ENCODE measurements at places on chromosomes 11 and 22. TPM values are rescaled to one million over a fixed set of nuclear protein-coding genes. Genes with fewer than 3 reads are reported as not detected.

- ATAC-seq = no peak
Observed at GRCh38 chr11:1499899-1500298, 13.3 kb upstream of the MOB2 start.

The FGF3 gene
- not detected for total RNA-seq

DNA sequence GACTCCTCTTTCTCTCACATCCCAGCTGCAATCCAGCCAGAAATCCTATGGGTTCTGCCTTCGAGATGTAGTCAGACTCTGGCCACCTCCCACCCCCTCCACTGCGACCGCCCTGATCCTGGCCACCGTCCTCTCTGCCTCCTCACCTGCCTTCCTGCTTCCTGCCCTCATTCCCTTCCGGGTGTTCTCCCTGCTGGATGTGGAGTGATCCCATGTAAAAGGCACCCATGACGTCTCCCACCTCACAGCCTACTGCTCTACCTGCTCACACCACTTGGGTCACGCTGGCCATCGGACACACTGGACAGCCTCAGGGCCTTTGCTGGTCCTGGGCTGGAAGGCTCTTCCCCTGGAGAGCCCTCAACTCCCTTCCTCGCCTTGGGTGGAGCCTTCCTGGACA, 33.7 kb upstream of the CD5 start:
- ATAC-seq = no peak

GRCh38 chr11:72605973-72606747, 68.1 kb downstream of the PDE2A start:
- ATAC-seq = no peak

GRCh38 chr22:43465291-43466015, 53.6 kb downstream of the MPPED1 start:
- no peak for ATAC-seq

GRCh38 chr11:100927579-100927978, 202.0 kb downstream of the PGR start:
- ATAC-seq = no peak

The PLAAT2 gene
- total RNA-seq = not detected

The CTTN gene
- total RNA-seq = 8.7 TPM

GRCh38 chr11:59756845-59757244, 1.7 kb downstream of the STX3 start:
- no peak for ATAC-seq

- ATAC-seq = no peak
Observed at GRCh38 chr11:122634501-122634900, 21.0 kb upstream of the UBASH3B start.

GRCh38 chr22:46969491-46969890, 207.0 kb downstream of the TBC1D22A start:
- ATAC-seq = peak; percentile 97

The FAM227A gene
- total RNA-seq = 0.63 TPM

- no peak for ATAC-seq
Observed at GRCh38 chr22:37930952-37931440, 22.4 kb downstream of the C22orf23 start.

- peak; percentile 50 for ATAC-seq
Observed at GRCh38 chr11:119248750-119249670, 42.9 kb downstream of the CBL start.

DNA sequence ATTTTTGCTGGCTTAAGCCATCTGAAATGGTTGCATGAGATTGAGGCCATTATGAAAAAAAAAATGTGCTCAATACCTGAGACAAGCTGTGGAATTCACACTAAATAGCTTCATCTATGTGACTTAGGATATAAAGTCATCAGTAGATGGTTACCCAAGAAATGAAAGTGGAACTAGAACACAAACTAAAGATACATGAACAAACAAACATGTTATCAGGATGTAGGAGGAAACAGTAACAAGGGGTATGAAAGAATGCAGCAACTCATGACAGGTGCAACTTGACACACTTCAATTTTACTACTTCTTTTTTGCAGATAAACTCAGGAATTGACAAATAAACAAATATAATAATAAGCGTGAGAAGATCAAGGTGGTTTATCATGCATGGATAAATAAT, 155.0 kb downstream of the WT1 start:
- no peak for ATAC-seq

The SCGB1C1 gene
- total RNA-seq = not detected

DNA sequence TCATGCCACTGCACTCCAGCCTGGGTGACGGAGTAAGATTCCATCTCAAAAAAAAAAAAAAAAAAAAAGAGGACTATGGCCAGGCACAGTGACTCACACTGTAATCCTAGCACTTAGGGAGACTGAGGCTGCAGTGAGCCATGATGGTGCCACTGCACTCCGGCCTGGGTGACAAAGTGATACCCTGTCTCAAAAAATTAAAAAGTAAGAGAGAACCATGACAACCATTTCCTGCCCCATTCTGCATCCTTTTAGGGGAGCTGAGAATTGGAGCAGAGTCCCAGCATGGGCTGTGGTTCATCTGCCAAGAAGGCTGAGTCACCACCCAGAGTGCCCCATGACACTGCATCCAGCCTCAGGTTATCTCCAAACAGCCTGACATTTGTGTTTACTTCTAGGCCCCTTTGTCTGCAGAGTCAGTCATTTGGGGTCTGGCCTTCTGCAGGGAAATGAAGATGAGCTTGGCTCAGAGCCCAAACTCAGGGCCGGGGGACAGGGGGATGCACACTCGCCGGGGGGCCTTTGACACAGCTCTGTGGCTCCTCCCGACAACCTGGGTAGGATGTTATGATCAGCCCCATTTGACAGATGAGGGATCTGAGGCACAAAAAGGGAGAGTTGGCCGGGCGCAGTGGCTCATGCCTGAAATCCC, 4.7 kb downstream of the CSDC2 start:
- ATAC-seq = peak; percentile 92

GRCh38 chr22:39303358-39303757, 16.1 kb downstream of the RPL3 start:
- ATAC-seq = no peak

GRCh38 chr11:71370895-71371673, 77.1 kb downstream of the DHCR7 start:
- no peak for ATAC-seq

The SPECC1L gene
- total RNA-seq = 25.7 TPM

- ATAC-seq = peak; percentile 57
Observed at GRCh38 chr11:57638005-57638781, 11.5 kb downstream of the YPEL4 start.

DNA sequence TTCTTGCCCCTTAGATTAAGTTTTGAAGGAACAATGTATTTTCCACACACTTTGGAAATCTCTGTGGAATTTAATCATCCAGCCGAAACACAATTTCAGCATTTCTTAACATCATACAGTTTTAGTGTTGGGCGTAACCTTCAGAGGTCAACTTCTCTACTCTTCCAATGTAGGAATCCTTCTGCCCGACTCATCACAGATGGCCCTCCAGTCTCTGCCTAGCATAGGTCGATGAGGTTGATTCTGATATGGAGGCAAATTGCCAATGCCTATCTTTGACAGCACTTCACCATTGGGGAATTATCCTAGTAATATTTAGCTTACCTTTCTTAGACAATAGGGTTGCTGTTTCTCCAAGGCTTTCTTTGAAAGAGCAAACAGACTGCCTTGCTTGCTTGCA, 175.7 kb upstream of the TTC12 start:
- ATAC-seq = no peak

DNA sequence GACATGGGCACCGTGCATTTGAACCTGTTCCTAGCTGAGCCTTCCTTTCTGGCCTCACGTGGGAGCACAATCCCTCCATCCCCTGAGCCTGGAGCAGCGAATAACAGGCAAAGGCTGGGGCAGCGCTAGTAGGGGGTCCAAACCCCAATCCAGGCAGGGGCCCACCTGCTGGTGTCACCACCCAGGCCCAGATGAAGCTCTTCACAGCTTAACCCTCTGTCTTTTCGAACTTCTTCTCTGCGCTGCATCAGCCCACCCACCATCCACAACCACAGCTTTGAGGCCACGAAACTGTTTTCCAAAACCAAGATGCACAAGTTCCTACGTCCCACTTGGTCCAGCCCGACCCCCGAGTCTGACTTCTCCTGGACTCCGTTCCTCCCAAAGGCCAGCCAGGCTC, 11.5 kb downstream of the KCNC1 start:
- ATAC-seq = no peak

- ATAC-seq = no peak
Observed at GRCh38 chr22:24144778-24145085, 36.6 kb upstream of the SUSD2 start.

GRCh38 chr11:123371506-123372297, 58.4 kb upstream of the GRAMD1B start:
- ATAC-seq = no peak

The SAA4 gene
- total RNA-seq = not detected

DNA sequence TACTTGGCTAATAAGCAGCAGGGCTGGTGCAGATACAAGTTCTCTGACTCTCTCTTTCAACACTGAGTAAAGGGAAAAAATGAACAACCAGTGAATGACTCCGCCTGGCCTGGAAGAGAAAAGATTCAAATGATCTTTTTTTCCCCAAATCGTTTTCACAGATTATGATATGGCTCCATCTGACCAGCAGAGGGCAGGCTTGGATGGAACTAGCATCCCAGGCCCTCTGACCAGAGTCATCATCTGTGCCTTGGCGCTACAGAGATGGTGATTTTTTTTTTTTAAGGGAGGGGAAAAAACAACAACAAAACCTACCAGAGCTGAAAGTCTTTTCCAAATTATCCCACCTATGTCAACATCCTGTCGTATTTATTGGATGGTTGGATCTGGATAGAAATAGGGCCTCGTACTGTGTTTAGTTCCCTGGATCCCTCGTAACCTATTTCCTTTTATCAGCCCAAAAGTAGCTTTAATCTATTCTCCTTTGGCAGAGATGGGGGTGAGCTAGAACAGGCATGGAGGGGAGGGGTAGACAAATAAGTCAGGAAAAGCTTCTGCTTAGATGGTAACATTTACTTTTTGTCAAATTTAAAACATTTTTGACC, 69.7 kb downstream of the PRSS23 start:
- peak; percentile 64 for ATAC-seq

DNA sequence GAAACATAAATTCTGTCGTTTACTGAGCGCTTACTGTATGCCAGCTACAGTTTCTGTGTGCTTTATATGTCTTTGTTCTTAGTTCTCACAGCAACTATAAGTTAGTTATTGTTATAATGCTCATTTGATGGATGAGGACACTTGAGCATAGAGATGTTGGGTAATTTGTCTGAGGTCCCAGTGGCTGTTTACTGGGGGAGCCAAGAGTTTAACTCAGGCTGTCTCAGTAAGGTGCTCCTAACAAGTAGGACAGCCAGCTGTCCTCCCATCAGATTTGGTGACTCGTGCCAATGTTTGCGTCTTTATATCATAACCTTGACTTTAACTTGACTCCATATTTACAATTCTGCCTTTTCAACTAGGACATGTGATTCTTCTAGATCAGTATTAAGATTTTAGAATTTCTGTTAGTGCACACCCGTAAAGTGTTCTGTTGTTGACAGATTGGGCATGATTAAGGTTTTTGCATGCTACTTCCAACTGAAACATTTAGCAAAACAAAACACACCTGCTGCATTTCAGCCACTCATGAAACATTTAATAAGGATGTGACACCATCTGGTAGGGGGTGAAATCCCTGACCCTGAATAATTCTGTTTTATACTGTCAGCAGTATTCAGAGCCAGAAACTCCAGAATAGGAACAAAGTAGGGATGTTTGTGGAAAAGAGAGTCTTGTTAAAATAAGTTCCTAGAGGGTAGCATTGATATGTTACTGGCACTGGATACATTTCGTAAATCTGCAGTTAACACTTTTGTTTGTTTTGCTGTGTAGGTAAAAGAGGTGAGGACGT, 1.9 kb downstream of the REXO2 start:
- no peak for ATAC-seq

The APOBEC3C gene
- total RNA-seq = 128 TPM

The PRRG4 gene
- total RNA-seq = 0.52 TPM

DNA sequence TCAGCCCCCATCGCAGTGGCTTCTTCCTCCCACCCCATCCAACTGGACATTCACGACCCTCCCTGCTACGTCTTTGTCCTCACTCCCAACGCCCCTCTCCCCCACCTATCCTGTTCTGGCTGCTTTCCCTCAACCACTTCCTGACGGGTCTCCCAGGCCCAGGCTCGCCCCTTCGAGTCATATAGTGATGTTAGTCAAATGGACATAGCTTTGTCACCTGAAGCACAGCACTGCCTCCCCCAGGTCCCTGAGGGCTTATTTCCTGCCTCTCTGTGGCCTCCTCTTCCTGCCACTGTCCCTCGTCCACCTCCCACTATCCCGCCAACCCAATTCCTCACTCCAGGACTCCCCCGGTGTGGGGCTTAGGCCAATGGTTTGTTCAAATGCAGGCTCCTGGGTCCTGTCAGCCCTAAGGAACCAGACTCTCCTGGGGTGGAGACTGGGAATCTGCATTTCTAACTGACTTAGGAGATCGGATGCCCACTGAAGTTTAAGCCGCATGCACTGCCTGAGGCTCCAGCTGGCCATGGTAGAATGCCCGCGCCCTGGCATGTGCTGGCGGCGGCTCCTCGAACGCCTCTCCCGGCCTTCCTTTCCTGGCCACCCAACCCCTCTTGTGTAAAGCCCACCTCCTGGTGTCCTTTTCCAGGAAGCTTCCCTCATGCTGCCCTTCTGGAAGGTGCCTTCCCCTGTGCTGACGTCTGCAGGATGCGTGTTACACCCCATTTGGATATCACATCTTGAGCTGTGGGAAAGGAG, 18.3 kb downstream of the SUN2 start:
- no peak for ATAC-seq

GRCh38 chr11:80320226-80320625, 879.4 kb upstream of the TENM4 start:
- ATAC-seq = no peak

DNA sequence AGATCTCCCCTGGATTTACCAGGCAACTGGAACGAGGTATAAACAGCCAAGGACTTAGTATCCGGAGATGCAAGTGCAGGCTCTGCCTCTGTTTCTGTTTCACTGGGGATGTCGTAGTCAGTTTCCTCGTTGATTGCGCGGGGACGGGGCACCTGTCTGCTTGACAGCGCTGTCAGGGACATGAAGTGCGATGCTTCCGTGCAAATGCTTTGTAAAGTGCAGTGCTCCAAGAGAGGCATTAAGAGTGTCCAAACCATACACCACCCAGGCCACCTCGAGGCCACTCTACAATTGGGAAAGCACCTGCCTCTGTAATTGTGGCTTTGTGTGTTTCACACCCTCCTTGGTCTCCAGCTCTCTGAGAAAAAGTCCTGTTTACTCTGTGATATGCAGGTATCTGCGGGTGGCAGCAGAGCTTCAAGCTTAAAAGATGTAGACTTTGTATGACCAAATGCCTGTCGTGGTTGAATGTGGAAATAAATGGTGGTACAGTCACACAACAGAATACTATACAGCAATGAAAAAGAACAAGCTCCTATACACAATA, 18.6 kb upstream of the CD5 start:
- peak; percentile 77 for ATAC-seq

The MMP1 gene
- total RNA-seq = not detected

The APOL5 gene
- total RNA-seq = not detected

DNA sequence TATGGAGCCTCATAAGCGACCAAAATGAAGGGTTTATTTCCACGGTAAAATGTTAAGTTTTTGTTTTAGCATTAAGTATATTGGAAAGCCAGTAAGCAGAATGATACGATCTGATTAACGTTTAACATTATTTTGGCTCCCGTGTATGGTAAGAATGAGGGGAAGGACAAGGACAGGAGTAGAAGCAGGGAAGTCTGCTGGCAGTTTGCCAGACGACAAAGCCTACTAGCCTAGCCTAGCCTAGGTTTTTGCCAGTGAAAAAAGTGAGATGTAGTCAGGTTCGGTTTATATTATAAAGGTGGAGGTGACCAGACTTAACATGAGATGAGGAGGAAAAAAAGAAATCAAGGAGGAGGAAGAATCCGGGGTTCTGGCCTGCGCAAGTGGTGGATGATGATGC, 78.9 kb upstream of the ARHGAP32 start:
- no peak for ATAC-seq

GRCh38 chr22:47627556-47628253, 865.3 kb downstream of the TBC1D22A start:
- ATAC-seq = no peak

- no peak for ATAC-seq
Observed at GRCh38 chr22:25136953-25137576, 62.6 kb upstream of the CRYBB3 start.
